ENCODE measurements at places on chromosomes 13 and 19.
A peak's percentile ranks its signal among the peaks of the same experiment; 100 is the strongest.

- no peak for DNase-seq
These were observed 8.1 kb upstream of the ICAM1 start for GRCh38 chr19:10262771-10263170.

- no peak for DNase-seq
These were observed 26.3 kb downstream of the TMEM255B start for GRCh38 chr13:113785051-113786010.

GRCh38 chr13:53214433-53214832 is 185.8 kb downstream of the OLFM4 start:
- no peak for DNase-seq

GRCh38 chr19:32322541-32322940 is 22.9 kb upstream of the ZNF507 start:
- no peak for DNase-seq

GRCh38 chr19:15332311-15332996 is at the start of gene BRD4:
BRD4 (minus strand) TSS chr19:15332539; CDS start chr19:15273099, 59,440 bp downstream.
- DNase-seq: peak; percentile 70

DNA sequence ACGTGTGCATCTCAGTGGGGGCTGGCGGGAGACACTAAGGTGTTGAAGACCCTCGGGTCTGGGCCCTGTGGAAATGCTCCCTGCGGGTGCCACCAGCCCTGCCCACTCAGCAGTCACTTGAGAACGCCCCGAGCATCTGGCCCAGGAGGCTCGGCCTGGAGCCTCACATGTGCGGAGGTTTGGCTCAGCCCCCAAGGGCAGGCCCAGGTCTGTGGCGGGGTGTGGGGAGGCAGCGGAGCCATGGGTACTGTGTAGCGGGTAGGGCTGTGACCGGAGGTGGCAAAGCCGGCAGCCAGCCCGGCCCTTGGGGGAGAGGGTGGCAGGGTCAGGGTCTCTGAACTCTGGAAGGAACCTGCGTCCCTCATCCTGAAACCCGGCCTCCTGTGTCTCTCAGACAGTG is 37.6 kb downstream of the MCF2L start:
- no peak for DNase-seq

GRCh38 chr13:73096173-73096572 is 37.4 kb downstream of the KLF5 start:
- DNase-seq: no peak

GRCh38 chr19:38362076-38362945 is 12.1 kb upstream of the PSMD8 start:
- DNase-seq: peak; percentile 69

GRCh38 chr13:70856711-70857110 is 748.5 kb upstream of the KLHL1 start:
- no peak for DNase-seq

GRCh38 chr13:50529154-50529882 is 314.2 kb downstream of the DLEU7 start:
- peak; percentile 83 for DNase-seq

DNA sequence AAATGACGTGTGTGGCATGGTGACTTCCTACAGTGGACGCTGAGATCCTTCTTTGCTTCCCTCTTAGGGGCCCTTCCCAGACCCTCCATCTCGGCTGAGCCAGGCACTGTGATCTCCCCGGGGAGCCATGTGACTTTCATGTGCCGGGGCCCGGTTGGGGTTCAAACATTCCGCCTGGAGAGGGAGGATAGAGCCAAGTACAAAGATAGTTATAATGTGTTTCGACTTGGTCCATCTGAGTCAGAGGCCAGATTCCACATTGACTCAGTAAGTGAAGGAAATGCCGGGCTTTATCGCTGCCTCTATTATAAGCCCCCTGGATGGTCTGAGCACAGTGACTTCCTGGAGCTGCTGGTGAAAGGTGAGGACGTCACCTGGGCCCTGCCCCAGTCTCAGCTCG is 5.2 kb downstream of the LAIR2 start:
- DNase-seq: no peak

GRCh38 chr13:42981317-42981716 is 10.7 kb downstream of the EPSTI1 start:
- no peak for DNase-seq

- DNase-seq: no peak
These were observed 22.9 kb downstream of the PPP5C start for GRCh38 chr19:46369817-46370216.

Data from ovary (tissue), 10 donors.